ENCODE measurements at places on chromosomes 11 and 22. TPM values are rescaled to one million over a fixed set of nuclear protein-coding genes. Genes with fewer than 3 reads are reported as not detected.

DNA sequence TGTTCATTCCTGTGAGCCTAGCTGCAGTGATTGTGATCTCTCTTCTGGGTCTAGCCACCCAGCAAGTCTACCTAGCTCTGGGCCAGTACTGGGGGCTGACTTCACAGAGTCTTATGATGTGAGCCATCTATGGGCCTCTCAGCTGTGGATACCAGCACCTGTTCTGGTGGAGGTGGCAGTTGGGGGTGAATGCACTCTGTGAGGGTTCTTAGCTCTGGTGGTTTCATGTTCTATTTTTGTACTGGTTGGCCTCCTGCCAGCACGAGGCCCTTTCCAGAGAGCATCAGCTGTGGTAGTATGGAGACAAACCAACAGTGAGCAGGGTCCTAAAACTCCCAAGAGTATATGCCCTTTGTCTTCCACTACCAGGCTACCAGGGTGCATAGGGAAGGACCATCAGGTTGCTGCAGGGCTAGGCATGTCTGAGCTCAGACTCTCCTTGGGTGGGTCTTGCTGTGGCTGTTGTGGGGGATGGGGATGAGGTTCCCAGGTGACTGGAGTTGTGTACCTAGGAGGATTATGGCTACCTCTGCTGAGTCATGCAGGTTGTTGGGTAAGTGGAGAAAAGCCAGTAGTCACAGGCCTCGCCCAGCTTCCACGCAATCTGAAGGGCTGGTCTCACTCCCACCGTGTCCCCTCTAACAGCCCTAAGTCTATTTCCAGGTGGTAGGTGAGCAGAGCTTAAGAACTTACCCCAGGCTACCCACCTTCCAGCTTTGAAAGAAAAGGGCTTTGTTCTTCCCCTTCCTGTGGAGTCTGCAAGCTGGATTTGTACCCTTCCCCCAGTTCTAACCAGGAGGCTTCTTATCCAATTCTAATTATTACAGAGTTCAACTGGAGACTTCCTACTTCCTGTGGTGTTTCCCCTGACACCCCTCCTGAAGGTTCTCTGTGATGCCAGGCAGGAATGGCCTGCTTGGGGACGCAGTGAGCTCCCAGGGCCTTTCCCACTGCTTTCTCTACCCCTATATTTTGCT lies 250.7 kb downstream of the LUZP2 start:
- DNase-seq, result no peak

- no peak for DNase-seq
These were observed 19.4 kb upstream of the DGKZ start for GRCh38 chr11:46327829-46328228.

DNA sequence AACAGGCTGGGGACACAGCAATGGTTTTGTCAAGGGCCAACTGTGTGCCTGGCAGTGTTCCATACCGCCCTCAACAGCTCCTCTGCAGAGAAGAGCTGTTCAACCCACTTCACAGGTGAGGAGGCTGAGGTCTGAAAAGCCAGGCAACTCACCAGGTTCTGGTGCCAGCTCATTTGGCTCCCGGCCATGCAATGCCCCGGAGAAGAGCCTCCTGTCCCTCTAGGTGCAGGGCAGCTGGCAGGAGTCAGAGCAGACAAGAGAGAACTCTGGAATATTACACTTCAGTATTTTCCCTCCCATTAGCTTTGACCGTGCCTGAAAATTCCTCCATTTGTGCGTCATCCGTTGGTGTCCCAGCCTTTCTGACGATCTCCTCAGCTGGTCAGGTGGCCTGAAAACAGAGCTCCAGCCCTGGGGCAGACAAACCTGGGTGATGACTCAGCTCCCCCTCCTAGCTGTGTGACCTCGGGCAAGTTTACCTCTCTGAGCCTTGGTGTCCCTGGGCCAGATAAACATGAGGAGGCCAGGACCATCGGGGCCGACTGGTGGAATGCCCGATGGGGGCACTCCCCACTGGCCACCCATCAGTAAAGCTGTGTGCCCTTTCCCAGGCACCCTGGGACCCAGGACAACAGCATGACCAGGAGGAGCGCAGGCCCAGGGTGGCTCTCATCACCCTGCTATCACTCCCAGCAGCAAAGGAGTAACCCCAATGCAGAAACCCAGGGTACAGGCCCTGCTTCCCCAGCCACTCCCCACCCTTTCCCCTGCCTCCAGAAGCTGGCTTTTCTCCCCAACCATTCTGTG lies 9.6 kb upstream of the C1QTNF6 start:
- peak; percentile 94 for DNase-seq

DNA sequence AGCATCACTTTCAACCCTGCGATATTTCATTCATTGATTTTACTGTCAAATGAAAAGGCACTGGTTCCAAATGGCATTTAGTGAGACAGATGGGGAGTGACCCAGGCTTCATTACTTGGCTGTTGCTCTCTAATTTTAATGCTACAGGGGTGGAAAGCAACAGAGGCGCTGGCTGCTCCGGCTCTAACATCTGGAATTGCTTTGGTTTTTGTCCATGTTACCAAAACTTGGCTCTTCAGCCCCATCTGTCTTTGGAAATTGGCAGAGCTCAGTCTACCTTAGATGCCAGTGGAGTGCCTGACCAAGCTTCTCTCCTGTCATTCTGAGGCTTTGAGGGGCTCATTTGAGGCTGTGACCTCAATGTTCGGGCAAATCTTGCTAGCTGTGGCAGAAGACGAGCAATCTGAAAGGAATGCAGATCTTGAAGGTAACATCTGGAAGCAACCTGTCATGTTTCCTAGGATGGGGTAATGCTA lies 409.5 kb upstream of the SYN3 start:
- no peak for DNase-seq

GRCh38 chr22:49216579-49216978 lies 611.1 kb downstream of the BRD1 start:
- DNase-seq, result no peak

GRCh38 chr22:44400763-44401060 lies 88.0 kb upstream of the SHISAL1 start:
- no peak for DNase-seq

GRCh38 chr11:41201156-41201555 lies 258.3 kb downstream of the LRRC4C start:
- peak; percentile 12 for DNase-seq

DNA sequence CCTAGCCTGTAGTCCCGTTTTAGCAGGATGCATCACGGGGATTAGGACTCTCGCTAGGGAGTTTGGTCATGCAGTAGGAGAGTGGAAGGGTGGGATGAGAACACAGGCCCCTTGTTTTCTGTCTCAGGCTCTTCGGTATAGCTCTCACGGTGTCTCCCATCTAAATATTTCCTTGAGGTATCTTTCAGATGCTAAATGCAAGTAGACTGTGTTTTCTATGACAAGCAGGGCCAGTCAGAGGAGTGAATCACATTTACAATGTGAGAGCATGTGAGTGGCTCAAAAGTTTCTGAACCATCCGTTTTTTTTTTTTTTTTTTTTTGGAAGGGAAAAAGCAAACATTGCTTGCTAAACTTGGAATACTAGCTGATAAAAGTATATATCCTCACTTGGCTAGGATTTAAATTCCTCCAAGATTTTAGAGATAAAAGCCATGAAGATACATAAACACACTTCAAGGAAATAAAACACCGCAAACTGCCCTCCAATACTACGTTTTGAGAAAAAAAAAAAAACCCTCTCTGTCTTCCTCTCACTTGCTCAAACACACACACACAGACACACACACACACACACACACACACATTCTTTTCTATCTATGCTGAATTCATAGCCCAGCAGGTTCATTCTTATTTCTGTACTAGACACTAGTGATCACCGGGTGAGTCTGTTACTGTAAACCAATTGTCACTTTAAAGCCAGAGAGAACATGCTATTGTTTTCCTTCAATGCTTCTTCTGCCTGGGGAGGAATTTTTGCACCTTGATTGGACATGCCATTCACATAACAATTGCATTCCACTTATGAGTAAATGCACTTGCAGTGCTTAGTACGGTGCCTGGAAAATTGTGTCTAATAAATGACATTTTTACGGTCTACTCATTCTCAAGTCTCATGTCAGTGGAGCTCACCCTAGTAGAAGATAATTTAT lies 224.6 kb upstream of the CCDC90B start:
- no peak for DNase-seq

GRCh38 chr11:101466352-101466751 lies 117.5 kb downstream of the TRPC6 start:
- DNase-seq, result peak; percentile 40

GRCh38 chr11:28701760-28702449 lies 593.7 kb downstream of the METTL15 start:
- peak; percentile 72 for DNase-seq

CCDC85B gene
- total RNA-seq, result 10.0 TPM

PLA2G3 gene
- not detected for total RNA-seq

RTN4RL2 gene
- total RNA-seq, result not detected

- no peak for DNase-seq
These were observed 9.4 kb downstream of the SPATA19 start for GRCh38 chr11:133835593-133836548.

GRCh38 chr11:118930094-118930712 lies 4.5 kb upstream of the BCL9L start:
- DNase-seq, result peak; percentile 76

GRCh38 chr22:29359469-29359868 lies 28.9 kb downstream of the AP1B1 start:
- no peak for DNase-seq

DNA sequence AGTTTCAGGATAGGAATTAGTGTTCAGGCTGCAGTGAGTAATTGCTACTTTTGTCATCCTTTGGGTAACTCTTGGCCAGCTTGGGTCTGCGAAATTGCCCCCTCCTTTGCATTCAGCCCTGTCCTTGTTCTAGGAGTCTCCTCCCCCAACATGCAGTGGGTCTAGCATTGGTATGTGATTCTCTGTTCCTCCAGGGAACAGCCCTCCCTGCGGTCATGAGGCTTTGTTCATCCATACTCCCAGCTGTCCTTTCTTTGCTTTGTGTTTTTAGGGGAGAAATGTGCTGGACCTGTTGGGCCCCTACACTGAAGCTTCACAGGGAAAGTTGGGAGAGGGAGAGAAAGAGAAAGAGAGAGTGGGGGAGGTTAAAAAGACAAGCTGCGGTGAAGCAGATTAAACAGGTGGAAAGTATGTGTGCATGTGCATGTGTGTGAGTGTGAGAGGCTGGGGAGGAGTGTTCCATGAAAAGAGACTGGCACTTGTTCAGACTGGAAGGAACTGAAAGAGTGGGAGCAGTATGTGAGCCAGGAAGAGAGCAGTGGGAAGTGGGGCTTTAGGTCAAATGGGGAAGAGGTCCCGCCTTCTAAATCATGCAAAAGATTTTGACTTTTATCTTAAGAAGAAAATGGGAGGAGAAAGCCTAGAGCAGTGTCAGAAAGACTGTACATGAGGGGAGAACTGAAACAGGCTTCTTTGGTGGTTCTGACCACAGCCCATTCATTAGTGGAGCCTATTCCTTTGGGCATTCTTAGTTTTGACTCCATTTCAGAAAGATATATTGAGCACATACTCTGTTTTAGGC lies 17.9 kb upstream of the SESN3 start:
- DNase-seq, result no peak

OR6A2 gene
- not detected for total RNA-seq

DNA sequence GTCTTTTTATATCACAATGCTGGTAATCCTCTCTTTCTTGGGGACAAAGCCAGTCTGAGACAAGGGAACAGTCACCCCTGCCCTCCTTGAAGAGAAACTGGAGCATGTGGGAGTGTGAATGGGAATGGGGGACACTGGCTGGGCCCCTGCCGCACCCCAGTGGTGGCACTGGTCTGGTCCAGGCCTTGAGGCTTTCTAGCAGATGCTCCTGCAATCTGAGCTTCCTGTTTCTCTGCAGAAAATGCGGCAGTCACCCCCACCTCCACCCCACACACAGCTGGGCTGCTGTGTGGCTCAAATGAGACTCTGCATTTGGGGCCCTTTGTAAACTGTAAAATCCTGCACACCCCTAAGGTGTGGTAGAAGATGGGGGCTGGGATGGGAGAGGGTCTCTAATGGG lies 6.6 kb upstream of the MARK2 start:
- DNase-seq, result no peak

- DNase-seq, result no peak
These were observed 24.4 kb upstream of the A4GALT start for GRCh38 chr22:42745118-42745517.

GRCh38 chr11:89613911-89614310 lies 96.2 kb upstream of the TRIM77 start:
- DNase-seq, result peak; percentile 85

GLYATL1B gene
- total RNA-seq, result not detected

DNA sequence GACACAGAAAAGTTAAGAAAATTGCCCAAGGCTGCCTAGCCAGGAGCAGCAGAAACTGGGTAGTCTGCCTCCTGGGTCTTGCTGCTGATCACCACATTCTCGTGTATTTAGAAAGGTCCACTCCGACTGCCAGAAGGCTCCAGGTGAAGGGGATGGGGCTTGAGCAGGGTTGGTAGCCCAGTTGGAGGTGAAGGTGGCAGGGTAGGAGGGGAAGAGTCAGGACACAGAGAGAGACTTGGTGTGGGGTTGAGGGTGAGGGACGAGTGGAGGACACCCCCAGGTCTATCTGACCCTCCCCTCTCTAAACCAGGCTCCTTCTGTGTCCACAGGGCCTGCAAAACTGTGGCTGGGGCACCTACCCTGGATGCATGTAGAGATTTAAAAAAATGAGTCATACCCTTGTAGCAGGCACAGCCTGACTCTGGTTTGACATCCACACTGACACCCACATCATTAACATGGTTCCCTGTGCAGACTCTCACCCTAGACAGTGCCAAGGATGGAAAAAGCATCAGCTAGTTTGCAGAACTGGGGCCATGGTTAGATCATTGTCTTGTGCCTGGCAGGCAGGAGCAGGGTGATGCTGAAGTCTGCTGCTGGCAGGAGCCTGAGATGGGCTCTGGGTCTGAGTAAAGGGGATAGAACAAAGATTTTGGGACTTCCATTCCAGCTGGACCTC lies 273.2 kb downstream of the TENM4 start:
- DNase-seq, result peak; percentile 37

DNA sequence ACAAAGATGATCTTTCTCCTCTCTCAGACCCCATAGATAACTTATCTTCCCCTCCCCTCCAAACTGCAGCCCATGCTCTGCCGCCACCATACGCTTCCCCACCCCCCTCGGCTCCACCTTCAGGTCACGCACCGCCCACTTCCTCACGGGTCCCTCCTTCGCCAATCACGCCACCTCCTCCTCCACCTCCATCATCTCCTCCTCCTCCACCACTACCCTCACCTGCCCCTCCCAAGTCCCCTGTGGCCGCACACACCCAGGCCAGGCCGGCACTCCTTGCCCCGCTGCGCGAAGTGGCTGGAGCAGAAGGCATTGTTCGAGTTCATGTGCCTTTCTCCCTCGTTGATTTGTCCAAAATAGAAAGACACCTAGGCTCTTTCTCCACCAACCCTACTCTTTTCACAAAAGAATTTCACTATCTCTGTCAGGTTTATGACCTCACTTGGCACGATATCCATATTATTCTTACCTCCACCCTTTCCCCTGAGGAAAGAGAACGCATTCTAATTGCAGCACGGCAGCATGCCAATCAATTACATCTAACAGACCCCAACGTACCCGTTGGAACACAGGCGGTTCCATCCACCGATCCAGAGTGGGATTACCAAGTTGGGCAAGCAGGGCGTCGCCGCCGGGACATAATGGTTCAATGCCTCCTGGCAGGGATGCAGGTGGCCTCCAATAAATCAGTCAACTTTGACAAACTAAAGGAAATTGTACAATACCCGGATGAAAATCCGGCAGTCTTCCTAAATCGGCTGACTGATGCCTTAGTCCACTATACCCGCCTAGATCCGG lies 12.3 kb upstream of the OR56A3 start:
- no peak for DNase-seq
